Neural progenitor cell (in vitro differentiated cells): ENCODE measurements at places on chromosomes 6 and 20.

- DNase-seq, result no peak
Measured at GRCh38 chr6:22372922-22373321, 76.1 kb upstream of the PRL start.

GRCh38 chr20:47156301-47157137, 200.0 kb downstream of the ZMYND8 start:
- no peak for DNase-seq

- DNase-seq, result no peak
Measured at GRCh38 chr6:109304284-109305015, 77.8 kb downstream of the CD164 start.

DNA sequence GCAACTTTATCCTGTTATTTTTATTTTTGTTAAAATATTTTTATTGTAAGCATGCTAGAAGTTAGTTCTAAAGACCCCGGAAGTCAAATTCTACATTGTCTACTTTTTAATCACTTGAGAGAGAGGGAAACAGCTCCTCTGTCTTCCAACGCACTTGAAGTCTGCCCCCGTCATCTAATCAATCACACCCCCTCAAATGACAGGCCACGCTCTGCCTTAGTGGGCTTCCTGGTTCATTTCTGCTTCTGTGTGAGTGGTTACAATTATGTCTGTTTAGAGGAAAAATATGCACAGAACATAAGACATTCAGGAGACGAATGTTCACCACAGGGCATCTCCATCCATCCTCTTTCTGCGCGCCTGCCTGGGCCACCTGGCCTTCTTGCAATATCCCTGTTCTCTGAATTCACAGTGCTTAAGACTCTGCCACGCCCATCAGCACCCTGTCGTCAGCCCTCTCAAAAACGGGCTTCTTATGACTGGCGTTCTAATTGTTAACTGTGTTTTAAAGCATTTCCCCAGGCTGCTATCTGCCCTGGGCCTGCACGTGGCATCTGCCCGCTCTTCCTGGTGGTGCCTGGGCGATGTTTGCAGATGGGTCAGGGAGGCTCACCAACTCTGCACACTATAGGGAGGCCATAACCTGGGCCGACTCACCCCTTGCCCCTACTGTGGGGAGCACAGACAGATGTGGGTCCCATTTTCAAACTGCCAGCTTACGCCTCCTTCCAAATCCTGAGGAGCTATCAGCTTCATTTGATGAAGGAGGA, 15.4 kb downstream of the DACT2 start:
- no peak for DNase-seq

GRCh38 chr20:7608250-7608649, 332.0 kb downstream of the HAO1 start:
- peak; percentile 37 for DNase-seq

DNA sequence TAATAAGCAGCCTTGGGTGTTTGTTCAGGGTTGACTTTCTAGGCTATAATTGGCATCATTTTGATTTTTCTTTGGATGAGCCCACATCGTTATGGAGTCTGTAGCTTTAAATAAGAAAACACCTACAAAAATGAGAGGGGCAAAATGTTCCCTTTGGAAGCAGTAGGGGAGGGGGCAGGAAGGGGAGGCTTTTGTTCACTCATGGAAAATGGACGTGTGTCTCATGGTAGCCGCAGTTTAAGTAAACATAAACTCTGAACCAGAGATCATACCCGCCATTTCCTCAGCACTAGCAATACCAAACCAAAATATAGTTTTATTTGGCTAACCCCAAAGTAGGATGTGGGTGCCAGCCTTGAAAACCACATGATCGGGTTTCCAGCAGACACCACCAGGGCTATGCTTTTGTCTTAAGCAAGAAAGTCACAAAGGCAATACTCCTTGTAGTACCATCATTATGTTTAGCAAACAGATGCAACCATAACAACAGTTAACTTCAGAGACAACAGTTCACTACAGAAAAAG, 572.5 kb upstream of the JAG1 start:
- no peak for DNase-seq

DNA sequence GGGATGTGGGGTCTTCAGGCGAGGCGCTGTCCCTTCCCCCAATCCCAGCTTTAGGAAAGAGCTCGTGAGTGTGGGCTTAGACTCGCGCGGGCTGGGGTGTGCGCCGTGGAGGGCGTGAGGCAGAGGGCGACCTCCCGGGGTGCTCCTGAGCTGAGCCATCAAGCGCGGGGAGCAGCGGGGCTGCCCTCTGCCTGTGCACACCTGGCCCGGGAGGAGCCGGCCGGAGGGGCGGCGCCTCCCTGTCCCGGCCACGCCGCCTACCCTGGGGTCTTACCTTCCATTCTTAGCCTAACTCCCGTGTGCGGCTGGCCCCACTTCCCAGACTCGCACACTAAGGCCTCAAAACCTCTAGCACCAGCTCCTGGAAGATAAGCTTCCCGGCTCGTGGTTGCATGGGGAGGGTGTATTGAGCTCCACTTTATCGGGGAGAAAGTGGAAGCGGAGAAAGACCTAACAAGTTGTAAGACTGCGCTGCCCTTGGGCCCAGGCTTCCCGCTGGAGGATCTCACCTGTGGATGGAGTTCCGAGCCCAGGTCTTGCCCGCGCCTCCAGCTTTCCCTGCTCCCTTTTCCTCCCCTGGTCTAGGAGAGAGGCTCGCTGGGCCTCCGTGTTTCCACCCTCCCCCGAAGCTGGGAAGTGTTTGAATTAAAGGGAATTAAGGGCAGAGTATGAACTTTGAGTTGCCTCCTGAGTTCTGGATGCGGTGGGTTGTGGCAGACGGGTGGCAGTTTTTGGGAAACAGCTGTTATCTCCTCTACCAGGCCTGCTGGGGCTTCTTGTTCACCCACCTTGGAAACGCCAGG, 1.2 kb downstream of the DNMT3B start:
- peak; percentile 58 for DNase-seq

GRCh38 chr6:131353106-131353505, 217.8 kb downstream of the AKAP7 start:
- no peak for DNase-seq

GRCh38 chr6:159854959-159855358, 35.8 kb upstream of the MAS1 start:
- DNase-seq, result no peak
